Activated gamma-delta T cell treated with anti-CD3 and anti-CD28 coated beads, Interleukin-2, amount 50 U/mL, for 16 hours (primary cell): ENCODE measurements at places on chromosomes 1 and 21.
A peak's percentile ranks its signal among the peaks of the same experiment; 100 is the strongest.

GRCh38 chr1:209692745-209693504 is 11.7 kb upstream of the HSD11B1 start:
- peak; percentile 42 for DNase-seq

DNA sequence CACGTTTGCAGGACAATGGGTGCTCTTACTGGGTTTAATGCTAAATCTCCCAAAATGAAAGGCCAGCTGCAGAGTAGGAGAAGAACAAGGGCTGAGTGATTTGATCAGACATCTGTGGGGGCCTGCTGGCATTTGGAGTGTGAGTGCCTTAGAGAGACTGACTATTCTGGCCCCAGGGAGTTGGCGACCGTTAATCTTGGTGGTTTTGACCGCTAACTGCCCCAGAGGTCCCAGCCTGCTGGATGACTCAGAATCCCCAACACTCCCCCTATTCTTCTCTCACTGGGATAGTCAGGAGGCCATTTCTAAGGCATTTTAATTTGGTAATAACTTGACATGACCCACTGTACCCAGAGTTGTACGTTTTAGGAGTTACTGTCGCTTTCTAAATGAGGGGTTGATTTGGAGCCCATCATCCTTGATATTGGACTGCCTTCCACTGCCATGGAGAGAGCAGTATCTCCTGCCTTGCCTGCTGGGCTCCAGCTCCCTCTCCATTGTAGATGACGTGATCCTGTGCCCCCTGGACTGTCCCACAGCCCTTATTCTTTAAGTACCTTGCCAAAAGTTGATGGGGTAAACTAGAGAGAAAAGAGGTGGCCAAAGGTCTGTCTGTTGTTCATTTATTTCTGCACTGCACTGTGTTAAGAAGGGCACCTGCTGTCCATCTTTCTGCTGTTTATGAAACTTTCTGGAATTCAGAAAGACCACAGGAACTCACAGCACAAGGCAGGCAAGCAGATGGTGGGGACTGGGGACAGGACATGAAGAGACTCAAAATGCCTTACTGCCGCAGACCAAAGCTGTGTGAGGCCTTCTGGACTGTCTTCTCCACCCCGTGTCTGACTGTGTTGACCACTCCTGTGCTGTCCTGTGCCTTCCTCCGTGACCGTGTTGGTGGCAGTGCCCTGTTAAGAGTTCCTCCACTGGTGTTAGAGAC is 98.2 kb upstream of the ARTN start:
- DNase-seq: no peak

DNA sequence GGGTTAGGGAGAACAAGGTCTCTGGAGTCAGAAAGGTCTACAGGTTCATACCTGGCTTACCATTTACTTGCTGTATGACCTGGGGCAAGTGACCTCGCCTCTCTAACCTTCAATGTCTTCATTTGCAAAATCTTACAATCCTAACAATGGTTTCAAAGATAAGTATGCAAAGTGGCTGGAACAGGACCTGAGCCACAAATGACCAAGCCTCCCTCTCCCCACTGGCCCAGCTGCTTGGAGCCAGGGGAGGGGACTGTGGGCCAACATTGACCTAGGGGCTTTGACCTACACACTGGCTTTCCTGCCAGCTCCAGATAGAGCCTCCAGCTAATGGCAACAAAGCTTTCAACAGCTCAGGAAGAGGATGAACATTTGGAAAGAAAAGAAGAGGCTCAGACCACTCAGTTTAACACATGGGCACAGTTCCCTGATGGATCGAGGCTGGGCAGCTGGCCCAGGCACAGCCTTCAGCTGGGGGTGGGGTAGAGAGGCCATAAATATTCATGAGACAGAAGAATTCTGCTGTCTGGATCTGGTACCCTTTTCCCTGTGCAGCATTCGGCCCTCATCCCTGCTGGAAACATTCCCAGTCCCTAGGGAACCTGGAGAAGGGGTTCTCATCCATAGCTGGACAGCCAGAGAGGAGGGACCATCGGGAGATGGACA is 12.9 kb downstream of the PTAFR start:
- no peak for DNase-seq

- DNase-seq: no peak
These were observed 273.2 kb downstream of the BACH1 start for GRCh38 chr21:29571949-29572348.

DNA sequence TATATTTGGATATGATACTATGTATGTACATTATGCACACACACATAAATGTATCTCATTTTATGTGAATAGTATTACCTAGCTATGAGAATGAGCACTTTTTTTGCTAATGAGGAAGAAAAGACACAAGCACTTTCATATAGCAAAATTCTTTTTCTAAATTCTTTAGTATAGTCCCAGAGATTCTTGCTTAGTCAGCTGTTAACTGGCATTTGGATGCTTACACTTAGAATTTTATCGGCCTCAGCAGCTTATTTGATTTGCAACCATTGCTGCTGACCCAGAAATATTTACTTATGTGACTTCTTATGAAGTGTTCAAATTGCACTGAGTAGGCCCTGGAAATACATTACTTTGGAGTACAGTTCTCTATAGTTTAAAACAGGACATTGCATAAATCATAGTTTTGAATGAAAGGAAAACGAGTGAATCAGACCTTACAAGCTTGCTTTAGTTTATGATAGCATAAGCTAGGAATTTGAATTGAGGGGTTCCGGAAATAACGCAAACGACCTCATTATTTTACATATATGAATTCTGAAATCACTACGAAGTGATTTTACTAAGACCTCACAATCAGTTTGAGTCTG is 653.9 kb upstream of the NEGR1 start:
- no peak for DNase-seq

GRCh38 chr1:22636353-22636752 is at the start of gene C1QA:
Gene C1QA, plus strand, starts transcription at chr1:22636628. Its CDS starts 989 bp downstream, at chr1:22637617.
- no peak for DNase-seq
